ENCODE measurements at places on chromosomes 1 and 21. TPM values are rescaled to one million over a fixed set of nuclear protein-coding genes. Genes with fewer than 3 reads are reported as not detected.
A peak's percentile ranks its signal among the peaks of the same experiment; 100 is the strongest.

Gene MMEL1
- total RNA-seq = 7.6 TPM

DNA sequence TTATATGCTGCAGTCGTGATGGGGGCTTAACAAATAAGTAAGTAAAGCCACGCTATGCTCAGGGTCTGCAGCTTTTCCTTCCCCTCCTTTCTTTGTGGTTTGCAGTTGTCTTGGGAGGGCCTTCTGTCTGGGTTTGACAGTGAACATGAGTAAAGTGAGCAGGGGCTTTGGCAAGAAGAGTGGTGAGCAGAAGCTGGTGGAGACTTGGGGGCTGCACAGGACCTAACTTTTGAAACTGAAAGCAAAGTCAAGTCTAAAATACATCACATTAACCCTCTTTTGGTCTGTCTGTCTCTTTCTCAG, 368.6 kb upstream of the VAMP3 start:
- H3K4me3 ChIP-seq = no peak overlapping the region
- no peak for DNase-seq
- no peaks in the 10 kb centered on the region for H3K4me1 ChIP-seq
- no peaks in the 10 kb centered on the region for H3K27me3 ChIP-seq
- H3K36me3 ChIP-seq = no peaks in the 10 kb centered on the region
- H3K27ac ChIP-seq = no peak overlapping the region

Gene MTARC2
- 56.6 TPM for total RNA-seq

DNA sequence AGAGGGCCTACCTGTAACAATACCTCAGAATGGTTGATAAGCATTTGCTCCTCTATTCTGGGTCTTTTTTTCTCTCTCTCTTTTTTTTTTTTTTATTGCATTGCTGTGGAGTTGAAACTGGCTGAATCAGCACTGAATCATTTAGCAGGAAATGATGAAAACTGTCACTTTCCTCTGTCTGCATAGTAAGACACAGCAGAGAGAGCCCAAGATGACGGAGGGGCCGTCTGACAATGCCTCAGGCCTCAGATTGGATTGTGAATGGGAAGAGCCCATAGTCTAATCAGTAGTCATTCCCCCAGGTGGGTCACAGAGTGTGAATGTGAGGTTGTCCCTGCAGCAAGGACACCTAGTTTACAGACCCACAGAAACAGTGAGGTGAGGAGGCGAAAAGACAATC, 193.2 kb upstream of the PLXNA2 start:
- H3K36me3 ChIP-seq = no peaks in the 10 kb centered on the region
- H3K27me3 ChIP-seq = no peaks in the 10 kb centered on the region
- no peaks in the 10 kb centered on the region for H3K4me1 ChIP-seq
- H3K27ac ChIP-seq = no peak overlapping the region
- DNase-seq = no peak
- no peak overlapping the region for H3K4me3 ChIP-seq

DNA sequence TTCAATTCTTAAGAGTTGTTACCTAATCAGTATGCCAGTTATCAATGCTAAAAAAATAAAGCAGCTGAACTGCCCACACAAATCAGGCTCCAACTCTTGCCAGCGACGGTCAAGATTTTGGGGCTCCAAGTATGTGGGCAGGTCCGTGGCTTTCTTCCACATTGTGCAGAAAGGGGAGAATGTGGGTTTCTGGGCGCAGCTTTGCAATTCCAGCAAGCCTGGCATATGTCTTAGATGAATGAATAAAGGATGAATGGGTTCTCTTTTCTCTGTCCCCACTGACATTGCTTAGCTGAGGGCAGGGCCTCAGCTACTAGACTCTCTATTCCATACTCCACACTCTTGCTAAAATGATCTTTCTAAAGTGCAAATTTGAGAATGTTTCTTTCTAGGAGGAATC, 42.4 kb downstream of the NENF start:
- no peaks in the 10 kb centered on the region for H3K27me3 ChIP-seq
- H3K36me3 ChIP-seq = no peaks in the 10 kb centered on the region
- no peak overlapping the region for H3K27ac ChIP-seq
- no peak for DNase-seq

GRCh38 chr1:5994713-5995621, 2.7 kb upstream of the NPHP4 start:
- H3K27ac ChIP-seq = no peak overlapping the region
- peak; percentile 45 for DNase-seq
- peaks cover 28% of the 10 kb centered on the region for H3K4me1 ChIP-seq
- H3K4me3 ChIP-seq = peak overlapping the region; percentile 13
- H3K36me3 ChIP-seq = no peaks in the 10 kb centered on the region

Gene TOMM20
- 88.4 TPM for total RNA-seq

All from lower lobe of right lung (tissue), 2 donors.